ENCODE measurements at places on chromosomes 12 and 14.

GRCh38 chr14:71541973-71542690 is 390.1 kb upstream of the RGS6 start:
- DNase-seq: no peak

DNA sequence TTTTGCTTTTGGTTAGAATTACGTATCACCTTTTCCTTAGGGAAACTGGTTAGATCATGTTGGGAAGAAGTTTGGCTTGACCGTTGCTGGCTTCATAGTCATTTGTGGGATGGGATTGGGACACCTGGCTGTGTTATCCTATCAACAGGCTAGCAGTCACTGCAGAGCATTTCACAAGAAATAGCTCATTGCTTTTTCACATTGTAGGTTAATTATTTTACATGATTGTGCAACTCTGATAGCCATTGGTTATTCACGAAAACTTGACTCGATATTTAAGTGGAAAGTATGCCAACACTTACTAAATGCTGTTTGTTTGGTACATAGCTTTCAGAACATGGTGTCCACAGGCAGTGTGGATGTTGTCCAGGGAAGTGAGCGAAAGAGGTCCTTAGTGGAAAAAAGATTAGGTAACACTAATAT is 89.4 kb downstream of the NKX2-1 start:
- no peak for DNase-seq

DNA sequence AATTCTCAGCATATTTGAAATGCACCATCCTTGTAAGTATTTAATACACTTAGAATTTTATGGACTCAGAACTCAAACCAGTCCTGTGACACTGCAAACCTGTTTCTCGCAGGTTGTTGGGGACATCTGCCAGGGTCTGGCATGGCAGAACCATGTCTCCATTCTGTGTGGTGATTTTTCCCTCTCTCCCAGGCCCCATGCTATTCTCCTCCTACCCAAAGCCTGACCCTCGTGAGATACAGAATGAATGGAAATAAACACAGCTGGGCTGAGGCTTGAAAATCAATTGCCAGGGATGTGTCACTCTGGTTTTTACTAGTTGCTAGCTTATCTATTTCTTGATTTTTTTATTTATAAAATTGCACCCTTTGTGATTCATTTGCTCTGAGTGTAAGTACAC is 19.8 kb downstream of the TPH2 start:
- no peak for DNase-seq

GRCh38 chr12:25775968-25776367 is 182.5 kb upstream of the RASSF8 start:
- DNase-seq: no peak

- DNase-seq: no peak
Observed at GRCh38 chr12:110530511-110530910, 28.4 kb downstream of the RAD9B start.

DNA sequence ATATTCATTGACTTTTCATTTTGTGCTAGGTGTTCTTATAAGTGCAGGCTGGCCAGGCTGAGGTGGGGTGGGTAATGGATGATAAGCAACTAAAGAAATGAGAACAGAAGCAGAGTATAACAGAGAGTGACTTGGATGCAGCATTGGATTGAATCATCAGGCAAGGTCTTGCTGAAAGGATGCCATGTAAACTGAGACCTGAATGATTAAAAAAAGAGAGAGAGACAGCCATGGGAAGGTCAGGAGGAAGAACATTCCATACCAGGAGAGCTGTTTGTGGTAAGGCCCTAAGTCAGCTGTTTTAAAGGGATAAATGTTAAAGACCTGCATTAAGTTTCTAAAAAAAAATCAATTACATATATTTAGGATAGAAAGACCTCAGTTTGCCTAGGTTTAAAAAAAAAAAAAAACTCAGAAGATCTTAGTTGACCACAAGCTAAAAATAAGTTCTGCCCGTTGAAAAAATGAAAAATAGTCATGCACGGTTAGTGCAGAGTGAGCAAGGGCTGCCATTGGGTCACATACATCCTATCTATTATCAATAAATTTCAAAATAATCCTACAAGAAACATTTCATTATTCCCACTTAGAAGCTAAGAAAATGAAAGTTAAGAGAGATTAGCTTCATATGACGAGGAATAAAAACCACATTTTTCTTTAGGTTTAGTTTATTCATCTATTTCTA is 37.2 kb downstream of the IFNG start:
- no peak for DNase-seq

GRCh38 chr12:123150275-123150743 is 581 bp downstream of the PITPNM2 start:
- no peak for DNase-seq

GRCh38 chr12:51926718-51927117 is 19.4 kb downstream of the ACVRL1 start:
- no peak for DNase-seq

- no peak for DNase-seq
Observed at GRCh38 chr12:124829008-124829707, 34.5 kb downstream of the SCARB1 start.

GRCh38 chr12:19171731-19172130 is 42.2 kb downstream of the PLEKHA5 start:
- DNase-seq: no peak

DNA sequence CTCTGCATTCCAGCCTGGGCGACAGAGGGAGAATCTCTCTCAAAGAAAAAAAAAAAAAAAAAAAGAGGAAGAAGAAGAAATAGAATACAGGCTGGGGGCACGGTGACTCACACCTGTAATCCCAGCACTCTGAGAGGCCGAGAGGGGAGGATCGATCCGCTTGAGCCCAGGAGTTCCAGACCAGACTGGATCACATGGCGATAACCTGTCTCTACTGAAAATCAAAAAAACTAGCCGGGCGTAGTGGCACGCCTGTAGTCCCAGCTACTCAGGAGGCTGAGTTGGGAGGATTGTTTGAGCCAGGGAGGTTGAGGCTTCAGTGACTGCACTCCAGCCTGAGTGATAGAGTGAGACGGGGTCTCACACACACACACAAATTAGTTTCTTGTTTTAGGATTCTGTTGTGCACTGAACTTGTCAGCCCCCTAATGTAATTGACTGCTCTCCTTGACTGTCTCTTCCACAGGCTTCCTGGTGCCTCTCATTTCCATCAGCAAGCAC is 963 bp upstream of the TINF2 start:
- no peak for DNase-seq

DNA sequence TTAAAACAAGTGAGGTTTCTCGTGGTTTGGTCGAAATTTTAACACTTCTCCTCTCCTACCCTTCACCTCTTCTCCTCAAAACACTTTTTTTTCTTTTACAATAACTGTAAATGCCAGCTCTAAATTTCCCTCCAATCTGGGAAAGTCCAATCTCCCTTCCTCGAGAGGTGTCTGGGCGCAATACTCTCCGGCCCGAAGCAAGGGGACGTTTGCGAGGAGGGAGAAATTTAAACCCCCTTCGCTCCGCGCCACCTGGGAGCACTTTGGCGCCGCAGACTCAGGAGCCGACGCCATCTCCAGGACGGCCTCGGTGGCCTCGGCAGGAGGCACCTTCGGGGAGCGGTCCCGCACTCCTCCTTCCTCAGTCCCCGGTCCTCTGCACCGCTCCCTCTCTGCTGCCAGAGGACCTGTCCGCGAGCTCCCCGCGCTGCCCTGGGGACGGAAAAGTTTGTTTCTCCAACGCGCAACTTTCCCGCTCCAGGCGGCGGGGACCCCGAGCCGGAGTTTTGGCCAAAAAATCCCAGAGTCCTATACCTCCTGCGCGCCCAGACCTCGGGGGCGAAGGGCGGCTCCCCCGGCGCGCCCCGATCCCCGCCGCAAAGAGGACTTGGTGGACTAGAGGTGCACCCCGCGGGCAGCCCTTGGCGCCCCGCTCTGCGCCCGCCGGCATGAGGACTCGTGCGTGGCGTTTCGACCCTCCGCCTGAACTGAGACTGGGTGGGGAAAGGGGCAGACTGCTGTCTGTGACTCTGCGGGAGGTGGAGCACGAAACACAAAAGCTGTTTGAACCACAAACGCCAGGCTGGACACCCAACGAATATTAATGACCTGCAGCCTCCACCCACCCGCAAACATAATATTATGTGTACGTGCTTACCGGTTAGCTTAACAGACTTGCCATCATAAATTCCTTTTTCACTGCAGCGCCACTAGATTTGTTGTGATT is 95.2 kb upstream of the HMGA2 start:
- no peak for DNase-seq

DNA sequence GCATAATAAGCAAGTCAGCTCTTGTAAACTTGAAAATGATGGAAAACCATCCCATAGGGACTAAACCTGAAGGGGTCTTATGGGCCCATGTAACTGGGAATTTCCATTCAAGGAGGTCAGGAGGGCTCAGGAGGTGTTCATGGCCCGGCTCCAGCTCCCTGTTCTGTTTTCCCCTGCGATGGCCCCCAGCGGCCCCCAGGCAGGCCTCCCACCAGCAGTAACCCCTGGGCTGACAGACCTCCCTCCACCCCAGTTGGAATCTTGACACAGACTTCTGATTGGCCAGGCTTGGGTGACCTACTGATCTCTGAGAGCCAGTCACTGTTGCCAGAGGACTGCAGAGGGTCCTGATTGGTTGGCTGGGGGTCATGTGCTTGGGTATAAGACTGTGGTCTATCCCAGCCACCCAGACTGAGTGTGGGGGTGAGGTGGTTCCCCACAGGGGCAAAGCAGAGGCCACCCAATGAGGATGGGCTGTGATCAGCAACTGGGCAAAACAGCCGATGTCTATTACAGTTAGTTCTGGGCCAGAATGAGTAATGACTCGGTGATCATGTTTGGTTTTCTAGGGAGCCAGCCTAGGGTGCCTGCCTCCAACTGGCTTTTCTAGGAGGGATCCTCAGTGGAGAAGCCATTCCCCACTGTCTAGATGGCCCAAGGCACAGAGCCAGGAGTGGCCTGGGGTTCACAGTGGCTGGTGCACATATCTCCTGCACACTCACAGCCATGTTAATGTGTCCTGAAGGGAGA is 27.0 kb downstream of the RHOF start:
- no peak for DNase-seq

DNA sequence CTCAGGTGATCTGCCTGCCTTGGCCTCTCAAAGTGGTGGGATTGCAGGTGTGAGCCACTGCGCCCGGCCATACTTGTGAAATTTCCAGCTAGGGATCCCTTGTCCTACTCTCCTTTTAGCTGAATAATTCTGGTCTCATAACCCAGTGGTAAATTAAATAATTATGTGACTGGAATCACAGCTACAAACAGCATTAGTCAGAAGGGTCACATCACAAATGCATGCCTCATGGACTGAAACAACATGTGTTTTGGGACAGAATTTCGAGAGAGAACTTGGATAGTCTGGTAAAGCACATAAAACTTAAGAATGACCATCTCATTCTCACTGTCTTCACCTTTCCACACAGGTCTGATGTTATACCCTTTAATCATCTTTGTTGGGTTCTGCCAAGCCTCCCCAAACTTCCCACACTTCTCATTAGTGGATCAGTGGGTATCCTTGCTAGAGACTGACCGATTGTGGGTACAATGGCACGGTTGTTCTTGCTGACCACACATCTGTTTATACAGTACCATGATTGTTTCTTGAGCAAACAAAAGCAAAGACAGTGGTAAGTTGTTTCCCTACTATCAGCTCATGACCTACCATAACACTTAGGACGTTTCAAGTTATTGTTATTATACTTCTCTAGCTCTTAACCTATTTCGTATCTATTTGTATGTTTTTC is 5.1 kb downstream of the GPRC5D start:
- no peak for DNase-seq

GRCh38 chr12:91249518-91250272 is 67.1 kb upstream of the DCN start:
- DNase-seq: no peak

- peak; percentile 98 for DNase-seq
Observed at GRCh38 chr14:68548194-68549076, 244.4 kb downstream of the ZFP36L1 start.

- no peak for DNase-seq
Observed at GRCh38 chr14:104135904-104136471, 2.4 kb upstream of the KIF26A start.

DNA sequence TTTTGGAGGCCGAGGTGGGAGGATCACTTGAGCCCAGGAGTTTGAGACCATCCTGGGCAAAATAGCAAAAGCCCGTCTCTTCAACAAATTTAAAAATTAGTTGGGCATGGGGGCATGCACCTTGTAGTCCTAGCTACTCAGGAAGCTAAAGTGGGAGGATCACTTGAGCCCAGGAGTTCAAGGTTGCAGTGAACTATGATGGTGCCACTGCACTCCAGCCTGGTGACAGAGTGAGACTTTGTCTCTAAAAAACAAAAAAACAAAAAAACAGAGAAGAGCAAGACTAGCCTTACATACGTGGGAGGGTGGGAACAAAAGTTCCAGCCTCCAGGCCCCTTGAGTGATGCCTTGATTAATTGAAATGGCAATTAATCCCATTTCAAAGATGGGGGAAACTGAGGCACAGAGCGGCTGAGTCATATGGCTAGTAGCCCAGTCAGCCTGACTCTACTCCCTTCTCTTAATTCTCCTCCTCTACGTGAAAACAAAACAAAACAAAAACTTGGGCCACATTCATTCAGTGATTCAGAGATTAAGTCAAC is 3.3 kb upstream of the FAM222A start:
- DNase-seq: no peak

DNA sequence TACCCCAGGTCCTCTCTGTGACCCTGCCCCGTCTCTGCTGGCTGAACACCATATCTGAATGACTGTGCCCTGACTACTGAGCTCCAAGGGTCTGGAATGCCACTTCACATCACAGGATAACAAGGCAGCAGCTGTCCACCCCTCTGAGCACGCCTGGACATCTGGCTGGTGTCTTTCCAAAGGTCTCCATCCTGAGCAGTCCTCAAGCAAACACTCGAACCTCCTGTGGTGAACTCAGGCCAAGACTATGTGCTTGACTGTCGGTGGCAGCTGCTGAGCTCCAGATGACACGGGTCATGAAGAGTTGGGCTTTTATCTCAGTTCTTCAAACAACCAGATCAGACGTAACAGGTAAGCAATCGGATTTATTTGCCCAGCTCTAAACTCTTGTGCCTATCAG is 117.2 kb upstream of the BCL2L14 start:
- DNase-seq: peak; percentile 49

DNA sequence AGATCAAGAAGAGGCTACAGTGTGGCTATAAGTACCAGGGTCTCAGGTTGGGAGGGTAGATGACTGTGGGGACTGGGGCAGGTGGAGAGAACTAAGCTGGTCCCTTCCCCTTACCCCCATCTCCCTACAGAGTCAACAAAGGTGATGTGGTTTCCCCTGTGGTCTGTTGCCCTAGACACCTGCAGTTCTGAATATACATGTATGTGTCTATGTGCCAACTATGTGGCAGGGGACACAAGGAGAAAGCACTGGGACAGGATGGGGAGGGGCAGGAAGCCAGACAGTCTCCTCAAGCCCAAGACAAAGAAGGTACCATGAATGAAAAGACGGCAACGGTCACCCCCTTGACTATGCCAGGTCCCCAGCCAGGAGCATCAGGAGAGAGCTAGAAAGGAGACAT is 4.5 kb upstream of the HDAC7 start:
- no peak for DNase-seq

GRCh38 chr14:72892879-72893635 is 844 bp downstream of the DPF3 start:
- no peak for DNase-seq
